Stimulated activated CD4-positive, alpha-beta T cell treated with anti-CD3 and anti-CD28 coated beads, Interleukin-1b, Interleukin-23, amount 100 ng/mL, for 1 hour (primary cell): ENCODE measurements at places on chromosomes 2 and 18.
A peak's percentile ranks its signal among the peaks of the same experiment; 100 is the strongest.

DNA sequence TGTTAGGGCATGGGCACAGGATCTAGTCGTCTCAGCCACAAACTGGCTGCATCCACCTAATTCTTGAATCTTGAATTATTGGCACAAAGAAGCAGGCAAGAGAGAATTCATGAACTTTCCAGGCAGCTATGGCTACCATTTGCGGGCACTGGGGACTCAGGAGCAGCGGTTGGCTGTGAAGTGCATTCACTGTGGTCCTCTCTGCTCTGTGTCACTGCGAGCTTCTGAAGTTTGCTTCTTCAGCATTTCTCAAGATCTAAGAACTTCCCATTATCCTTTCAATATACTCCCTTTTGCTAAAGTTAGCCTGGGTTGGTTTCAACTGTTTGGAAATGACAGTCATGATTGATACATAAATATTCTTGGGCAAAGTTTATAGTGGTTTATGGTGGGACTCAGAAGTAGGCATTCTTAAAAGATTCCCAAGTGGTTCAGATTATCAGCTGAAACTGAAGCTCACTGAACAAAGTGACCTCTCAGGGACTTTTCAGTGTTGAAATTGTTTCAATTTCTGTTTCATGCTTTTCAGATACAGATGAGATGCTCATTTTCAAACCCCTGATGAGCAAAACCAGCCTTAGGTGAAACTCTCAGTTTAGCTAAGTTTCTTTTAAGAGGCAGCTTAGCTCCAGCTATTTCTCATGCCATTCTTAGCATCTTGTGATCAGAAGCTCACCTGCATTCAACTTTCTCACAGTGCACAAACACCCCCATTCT, 1258.3 kb upstream of the GYPC start:
- no peak for DNase-seq

- no peak for DNase-seq
These were observed 16.1 kb downstream of the NCK2 start for GRCh38 chr2:105760639-105761337.

GRCh38 chr2:207403141-207403540, 126.6 kb upstream of the CREB1 start:
- no peak for DNase-seq

- no peak for DNase-seq
These were observed 4.2 kb downstream of the TTC27 start for GRCh38 chr2:32632089-32632488.

GRCh38 chr2:95799892-95800291, 191.7 kb downstream of the ANKRD36C start:
- DNase-seq, result no peak

DNA sequence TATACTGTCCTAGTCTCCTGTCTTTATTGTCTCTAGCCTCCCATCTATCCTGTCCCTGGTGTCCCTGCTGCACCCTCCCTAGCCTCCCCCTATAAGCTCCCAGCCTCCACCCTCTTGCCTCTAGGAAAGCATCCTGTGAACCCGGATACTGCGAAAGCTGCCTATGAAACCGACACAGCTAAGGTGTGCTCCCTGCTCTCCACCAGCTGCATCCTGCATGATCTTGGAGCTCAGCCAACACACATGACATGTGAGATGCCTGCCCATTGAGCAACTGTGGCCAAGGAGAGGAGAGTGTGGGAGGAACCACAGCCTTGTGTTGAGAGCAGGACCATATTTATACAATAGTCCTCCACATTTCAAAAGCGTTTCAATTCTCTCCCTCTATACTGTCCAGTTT, 187.1 kb downstream of the ZBTB7C start:
- DNase-seq, result no peak

GRCh38 chr2:91442246-91442905, 2750.9 kb downstream of the RPIA start:
- no peak for DNase-seq

GRCh38 chr2:52260904-52261303, 1229.0 kb upstream of the NRXN1 start:
- DNase-seq, result no peak

DNA sequence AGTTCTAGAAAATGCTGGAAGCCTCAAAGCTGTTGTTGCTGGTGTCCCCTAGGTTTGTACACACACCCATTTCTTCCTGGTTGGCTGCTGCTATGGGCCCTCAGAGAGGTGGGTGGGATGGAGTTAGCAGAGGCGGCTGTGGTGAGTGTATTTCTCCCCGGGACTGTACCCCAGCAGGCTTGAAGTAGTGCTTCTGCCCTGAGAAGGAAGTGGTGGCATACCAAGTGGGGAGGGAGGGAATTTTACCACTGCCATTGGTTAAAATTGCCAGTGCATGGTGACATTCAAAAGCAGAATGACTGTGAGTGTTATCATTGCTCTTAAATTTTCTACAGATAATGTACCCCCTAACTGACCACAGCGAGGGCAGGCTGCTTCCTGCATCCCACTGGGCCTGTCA, 125.6 kb upstream of the CAPN13 start:
- DNase-seq, result no peak

GRCh38 chr2:54787755-54788366, 64.4 kb downstream of the EML6 start:
- no peak for DNase-seq

DNA sequence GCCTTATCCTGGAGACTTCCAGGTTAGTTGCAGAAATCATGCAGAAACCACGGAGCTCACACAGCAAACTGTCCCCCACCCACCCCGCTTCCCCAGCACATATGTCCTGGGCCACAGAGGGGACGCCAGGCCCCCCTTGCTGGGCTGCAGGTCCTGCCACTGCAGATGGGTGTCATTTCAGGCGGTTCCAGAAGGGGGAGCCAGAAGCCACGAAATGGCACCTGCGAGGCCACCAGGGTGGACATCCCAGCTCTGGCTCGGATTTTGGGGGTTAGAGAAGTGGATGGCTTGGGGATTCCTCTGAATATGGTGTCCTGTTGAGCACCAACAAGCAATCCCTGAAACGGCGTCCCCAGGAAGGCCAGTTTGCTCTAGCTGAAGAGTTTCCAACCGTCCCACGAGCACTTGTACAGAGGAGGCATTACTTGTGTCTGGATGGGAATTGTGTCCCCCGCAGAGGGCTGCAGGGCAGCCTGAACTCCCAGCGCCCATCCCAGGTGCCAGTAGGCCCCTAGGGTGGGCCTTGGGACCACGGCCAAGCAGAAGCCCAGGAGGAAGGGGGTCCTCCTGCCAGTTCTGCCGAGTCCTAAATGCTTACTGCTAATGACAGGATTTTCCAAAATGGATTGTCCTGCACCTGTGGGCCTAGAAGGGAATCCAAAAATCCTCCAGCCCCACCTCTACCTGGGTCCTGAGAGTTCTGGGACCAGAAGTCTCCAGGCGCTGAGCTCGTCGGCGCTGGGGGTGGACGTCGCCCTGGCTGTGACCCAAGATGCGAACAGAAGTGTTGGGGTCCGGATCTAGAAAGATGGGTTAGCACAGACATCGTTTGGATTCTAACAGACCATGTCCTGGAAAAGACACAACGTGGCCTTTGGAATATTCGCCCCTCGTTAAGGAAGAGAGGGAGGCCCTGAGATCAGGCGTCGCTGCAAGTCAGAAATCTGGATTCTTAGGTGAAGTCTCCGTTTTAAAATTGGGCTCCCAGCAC, 14.6 kb upstream of the NFATC1 start:
- DNase-seq, result peak; percentile 73

- DNase-seq, result no peak
These were observed 19.9 kb downstream of the PCARE start for GRCh38 chr2:29054430-29054829.

GRCh38 chr2:137250401-137250800, 485.1 kb downstream of the THSD7B start:
- DNase-seq, result no peak
